Gastrocnemius medialis (tissue), 4 donors: ENCODE measurements at places on chromosomes 4 and X.

DNA sequence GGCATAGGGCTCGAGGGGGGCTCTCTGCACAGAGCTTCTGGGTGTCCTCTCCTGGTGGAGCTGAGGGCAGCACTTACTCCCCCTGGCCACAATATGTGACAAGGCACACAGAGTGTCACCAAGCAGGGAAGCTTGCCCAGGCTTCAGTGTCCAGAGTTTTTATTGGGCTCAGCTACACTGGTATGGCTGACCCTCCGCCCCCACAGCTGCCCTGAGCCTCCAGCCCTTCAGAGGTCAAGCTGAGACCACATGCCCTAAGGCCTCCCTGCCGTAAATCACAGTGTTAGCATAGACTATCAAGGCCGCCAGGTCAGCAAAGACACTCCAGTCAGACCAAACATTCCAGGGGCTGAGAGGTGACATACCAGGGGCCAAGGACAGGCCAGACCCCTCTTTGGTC, 59.0 kb downstream of the EVC start:
- no peak for DNase-seq

DNA sequence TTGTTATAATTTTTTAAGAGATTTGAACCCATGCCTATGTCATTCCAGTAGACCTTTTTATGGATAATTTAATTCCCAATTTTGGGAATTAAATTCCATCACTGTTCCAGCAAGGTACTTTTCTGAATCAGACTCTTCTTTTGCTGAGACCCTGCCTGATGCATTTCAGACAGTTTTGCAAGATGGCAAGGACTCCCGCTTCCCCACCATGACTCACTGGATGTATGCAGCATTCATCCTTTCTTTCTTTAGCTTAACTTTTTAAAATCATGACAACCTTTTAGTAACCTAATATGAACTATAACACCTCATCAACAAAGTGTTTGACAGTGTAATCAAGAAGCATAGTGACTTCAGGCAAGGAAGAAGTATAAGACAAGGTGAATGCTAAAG, 178.1 kb upstream of the LEF1 start:
- no peak for DNase-seq

DNA sequence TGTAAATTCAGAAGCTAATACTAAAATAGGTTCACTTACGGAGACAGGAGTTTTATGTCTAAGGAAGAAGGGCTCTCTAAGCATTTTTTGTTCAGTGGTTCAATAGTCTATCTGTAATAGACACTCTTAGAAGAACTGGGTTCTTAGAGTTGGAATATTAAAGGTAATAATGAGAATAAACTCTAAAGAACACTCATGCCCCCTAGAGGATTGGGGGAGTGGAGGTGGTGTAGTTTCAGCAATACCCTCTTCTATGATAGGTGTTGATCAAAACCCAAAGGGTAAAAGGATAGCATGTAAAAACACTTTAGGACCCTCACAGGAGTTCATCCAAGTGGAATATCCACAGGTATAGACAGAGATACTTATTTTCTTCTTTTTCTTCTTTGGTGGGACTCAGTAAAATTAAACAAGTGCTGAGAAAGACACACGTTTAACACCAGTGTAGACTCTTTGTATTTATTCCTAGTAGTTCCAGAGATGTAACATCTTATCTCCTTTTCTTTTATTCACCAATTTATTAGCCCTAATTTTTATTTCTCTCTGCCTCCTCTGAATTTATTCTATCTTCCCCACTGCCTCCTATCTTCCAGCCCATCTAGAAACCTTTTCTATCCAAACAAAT, 25.7 kb upstream of the MND1 start:
- DNase-seq = no peak

DNA sequence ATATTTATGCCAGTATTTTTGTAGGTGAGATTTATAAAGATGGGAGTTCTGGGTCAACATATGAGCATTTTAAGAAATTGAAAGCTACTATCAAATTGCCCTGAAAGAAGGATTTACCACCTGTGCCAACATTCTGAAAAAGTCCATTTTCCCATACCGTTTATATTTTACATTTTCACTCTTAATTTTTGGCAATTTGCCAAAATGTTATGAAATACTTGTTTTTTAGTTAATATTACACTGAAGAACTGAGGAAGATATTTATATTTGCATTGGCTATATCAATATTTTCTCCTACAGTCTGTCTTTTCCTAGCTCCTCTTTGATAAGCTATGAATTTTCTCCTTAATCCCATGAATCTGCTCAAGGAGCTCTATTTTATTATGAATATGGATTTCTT, 52.4 kb downstream of the DCHS2 start:
- no peak for DNase-seq

- DNase-seq = no peak
These were observed 28.5 kb downstream of the PHEX start for GRCh38 chrX:22060415-22061280.
